Ammon's horn (tissue), 1 donor: ENCODE measurements at places on chromosomes 4 and X.

GRCh38 chr4:86013621-86014020 lies 346.2 kb downstream of the MAPK10 start:
- no peak for DNase-seq

DNA sequence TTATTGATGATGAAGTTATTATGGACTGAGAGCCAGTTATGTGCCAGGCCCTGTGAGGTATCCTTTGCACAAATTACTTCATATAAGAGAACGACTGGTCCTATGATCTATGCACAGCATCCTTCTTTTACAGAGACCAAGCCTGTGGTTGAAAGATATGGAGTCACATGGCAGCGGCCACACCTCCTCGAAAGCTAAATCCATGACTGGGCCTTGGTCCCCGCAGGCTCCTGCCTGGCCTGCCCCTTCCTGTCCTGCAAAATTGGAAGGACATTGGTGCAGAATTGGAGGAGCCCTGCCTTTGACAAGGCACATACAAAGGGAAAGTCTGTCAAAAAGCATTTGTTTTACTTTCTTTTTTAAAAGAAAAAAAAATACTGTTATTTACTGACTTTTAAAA lies 18.3 kb downstream of the SORBS2 start:
- DNase-seq: no peak

DNA sequence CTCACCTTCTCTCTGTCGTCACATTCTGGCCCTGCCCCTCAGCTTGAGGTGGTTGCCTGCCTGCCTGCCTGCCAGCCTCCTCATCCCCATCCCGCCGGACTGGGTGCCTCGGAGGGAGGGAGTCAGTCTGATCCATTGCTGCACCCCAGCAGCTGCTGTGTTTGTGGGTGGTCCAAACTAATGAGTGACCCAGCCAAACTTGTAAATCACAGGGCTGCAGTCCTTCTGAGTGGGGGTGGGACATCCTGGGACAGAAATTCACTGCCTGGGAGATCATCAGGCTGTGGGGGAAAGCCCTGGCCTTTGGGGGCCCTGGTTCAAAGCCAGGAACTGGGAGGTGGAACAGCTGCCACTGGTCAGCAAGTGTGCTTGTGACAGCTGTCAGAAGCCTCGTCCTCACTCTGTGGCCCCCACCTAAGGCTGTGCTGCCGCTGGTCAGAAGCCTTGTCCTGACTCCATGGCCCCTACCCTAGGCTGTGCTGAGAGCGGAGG lies 5.6 kb downstream of the GPR78 start:
- DNase-seq: no peak

DNA sequence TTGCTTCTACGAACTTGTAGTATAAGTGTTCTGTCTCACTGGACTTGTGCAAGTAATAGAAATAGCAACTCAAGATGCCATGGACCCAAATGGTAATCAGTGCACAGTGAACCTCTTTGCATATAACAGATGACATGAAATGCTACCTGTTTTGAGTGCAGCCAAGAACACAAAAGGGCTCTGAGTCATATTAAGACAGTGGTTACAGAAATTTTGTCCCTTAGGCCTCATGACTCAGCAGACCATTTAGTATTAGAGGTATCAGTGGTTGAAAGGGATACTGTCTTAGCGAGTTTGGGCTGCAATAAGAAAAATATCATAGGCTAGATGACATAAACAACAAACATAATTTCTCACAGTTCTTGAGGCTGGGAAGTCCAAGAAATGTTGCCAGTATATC lies 502.9 kb upstream of the PCDH10 start:
- DNase-seq: no peak

DNA sequence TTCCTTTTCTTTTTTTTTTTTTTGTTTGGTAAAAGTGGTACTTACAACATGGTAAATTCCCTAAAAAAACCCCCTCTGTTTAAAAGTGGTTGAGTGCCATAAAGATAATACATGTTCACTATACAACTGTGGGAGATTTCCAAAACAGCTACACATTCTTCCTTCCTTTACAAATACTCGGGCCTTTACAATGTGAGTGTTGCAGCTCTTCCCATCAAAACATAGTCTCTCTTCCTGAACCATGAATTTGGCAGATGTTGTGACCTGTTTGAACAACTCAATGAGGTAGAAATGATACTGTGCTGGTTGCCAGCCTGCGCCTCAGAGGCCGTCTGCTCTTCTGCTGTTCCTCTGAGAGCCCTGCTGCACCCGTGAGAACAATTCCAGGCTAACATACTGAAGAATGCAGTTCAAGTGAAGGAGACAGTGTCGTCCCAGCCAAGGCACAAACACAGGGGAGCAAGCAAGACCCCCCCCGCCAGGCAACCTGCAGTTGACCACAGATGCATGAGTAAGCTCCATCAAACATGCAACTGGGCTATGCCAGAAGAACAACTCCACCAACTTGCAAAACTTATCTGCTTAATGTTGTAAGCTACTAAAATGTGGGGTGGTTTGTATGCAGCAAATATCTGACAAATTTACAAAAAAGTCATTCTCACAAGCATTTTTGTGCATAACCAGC lies 645.0 kb downstream of the PCDH7 start:
- DNase-seq: no peak

GRCh38 chr4:168197926-168198325 lies 105.6 kb downstream of the ANXA10 start:
- DNase-seq: no peak

GRCh38 chrX:41291309-41291708 lies 42.7 kb upstream of the DDX3X start:
- no peak for DNase-seq

DNA sequence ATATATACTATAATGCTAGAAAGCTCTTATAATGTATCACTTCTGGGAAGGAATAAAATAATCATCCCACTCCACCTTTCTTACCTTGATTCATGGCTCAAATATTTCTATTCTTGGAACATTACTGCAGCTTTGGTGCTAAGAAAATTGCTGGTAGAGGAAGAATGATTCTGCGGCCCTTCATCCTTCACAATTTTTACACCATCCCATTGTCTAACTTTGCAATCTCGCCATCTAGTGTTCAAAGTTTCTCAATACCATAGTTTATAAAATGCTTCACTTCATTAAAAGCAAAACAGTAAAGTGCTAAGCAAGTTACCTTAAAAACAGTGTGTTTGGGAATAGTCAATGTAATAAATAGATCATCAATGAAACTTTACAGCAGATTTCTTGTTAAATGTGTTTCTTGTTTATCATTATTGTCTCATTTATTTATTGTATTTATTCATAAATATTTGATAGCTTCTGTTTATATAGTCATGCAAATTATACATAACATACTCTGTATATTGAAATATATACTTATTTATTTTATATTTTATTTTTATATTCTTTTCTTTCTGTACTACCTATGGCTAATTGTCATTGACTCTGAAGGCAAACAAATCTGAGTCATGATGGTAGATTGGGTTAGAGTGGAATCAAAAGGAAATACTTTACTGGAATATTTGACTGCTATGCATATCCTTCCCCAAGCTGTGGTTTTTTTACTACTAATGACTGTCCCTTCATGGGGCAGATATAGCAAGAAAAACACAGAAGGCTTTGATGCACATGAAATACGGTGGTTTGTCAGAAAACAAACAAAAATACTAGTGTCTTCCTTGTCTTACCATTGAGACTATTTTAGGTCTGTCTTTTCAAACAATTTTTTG lies 390.7 kb downstream of the MAPK10 start:
- peak; percentile 65 for DNase-seq

- DNase-seq: no peak
Observed at GRCh38 chr4:24578364-24578763, 6.0 kb downstream of the DHX15 start.
